SK-N-SH (cell line): ENCODE measurements at places on chromosomes 5 and 9.

GRCh38 chr9:25397746-25398145 is 280.5 kb downstream of the TUSC1 start:
- H3K36me3 ChIP-seq = no peaks in the 10 kb centered on the region
- DNase-seq = no peak
- no peak overlapping the region for H3K4me3 ChIP-seq
- H3K4me1 ChIP-seq = no peaks in the 10 kb centered on the region
- no peaks in the 10 kb centered on the region for H3K27me3 ChIP-seq

DNA sequence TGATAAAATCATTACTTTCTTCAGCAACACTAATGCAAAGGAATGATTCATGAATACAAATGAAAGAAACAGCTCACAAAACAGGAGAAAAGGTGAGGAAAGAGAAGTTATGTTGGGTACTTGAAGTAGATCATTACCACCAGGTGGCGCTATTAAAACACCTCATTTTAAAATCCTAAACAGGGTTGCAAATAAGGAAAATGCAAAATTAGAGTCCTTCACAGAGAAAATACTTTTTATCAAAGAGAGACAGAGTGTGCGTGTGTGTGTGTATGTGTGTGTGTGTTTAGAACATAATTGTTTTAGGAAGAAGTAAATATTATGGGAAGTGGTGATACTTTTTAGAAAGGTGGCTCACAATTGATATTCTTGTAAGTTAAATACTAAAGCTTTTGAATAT is 49.5 kb upstream of the CD180 start:
- no peak overlapping the region for H3K27ac ChIP-seq
- no peak overlapping the region for H3K4me3 ChIP-seq
- peak; percentile 34 for DNase-seq
- no peaks in the 10 kb centered on the region for H3K27me3 ChIP-seq
- no peaks in the 10 kb centered on the region for H3K36me3 ChIP-seq

DNA sequence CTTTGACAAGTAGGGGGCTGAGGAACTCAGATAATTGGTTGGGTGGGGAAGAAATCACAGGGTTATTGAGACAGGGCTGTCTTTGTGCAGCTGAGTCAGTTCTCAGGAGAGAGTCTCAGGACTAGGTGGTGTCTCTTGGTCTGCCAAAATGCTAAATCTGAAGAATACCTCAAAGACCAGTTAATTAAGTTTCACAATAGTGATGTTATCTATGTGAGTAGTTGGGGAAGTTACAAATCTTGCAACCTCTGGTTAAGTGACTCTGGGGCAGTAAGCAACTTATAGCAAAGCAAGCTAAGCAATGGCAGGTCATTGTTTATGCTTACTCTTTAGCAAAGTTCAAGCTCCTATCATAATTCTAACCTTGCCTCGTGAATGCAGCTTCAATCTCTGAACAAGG is 53.6 kb downstream of the GIN1 start:
- no peak overlapping the region for H3K27ac ChIP-seq
- H3K27me3 ChIP-seq = no peaks in the 10 kb centered on the region
- no peak for DNase-seq
- H3K4me1 ChIP-seq = no peaks in the 10 kb centered on the region

GRCh38 chr5:3029396-3029795 is 277.9 kb upstream of the IRX2 start:
- H3K4me1 ChIP-seq = no peaks in the 10 kb centered on the region
- no peaks in the 10 kb centered on the region for H3K36me3 ChIP-seq
- H3K27me3 ChIP-seq = no peaks in the 10 kb centered on the region; the same call in 1 of the 2 replicates
- no peak overlapping the region for H3K4me3 ChIP-seq
- no peak overlapping the region for H3K27ac ChIP-seq

DNA sequence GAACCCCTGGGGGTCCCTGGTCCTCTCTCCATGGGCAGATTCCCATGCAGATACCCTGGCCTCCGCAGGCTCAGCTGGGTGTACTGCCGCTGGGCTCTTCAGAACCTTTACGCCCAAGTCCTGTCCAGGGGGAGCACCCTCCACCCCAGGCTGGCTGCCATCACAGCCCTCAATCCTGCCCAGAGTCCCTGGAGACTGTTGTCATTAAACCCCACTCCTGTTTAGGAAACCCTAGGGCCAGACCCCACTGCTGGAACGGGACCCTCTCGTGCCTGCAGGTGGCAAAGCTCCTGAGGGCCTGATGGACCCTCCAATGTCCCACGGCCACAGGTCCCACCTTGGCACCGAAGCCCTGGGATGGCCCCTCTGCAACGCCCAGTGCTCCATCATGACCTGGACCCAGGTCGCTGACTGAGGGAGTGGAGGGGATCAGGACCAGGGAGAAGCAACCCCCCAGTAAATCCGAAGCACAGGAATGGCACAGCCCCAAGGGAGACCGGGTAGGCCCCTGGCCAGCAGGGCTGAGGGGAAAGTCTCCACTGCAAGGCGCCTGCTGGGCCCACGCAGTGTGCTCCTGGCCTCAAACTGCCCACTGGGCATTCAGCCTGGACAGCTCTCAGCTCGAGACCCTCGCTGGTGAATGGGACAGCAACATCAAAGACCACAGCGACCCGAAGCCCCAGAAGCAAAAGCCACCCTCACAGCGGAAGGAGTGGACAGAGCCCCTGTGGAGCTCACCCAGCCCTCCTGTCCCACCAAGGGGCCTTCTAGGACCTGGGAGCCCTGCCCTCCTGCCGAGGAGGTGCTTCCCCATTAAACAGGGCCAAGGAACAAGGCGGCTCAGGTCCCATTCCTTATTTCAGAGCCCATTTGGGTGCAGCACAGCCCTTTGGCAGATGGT is 8.3 kb downstream of the ZDHHC11B start:
- no peaks in the 10 kb centered on the region for H3K4me1 ChIP-seq
- no peaks in the 10 kb centered on the region for H3K27me3 ChIP-seq
- no peak overlapping the region for H3K4me3 ChIP-seq
- H3K27ac ChIP-seq = no peak overlapping the region
- no peaks in the 10 kb centered on the region for H3K36me3 ChIP-seq
- peak; percentile 38 for DNase-seq

DNA sequence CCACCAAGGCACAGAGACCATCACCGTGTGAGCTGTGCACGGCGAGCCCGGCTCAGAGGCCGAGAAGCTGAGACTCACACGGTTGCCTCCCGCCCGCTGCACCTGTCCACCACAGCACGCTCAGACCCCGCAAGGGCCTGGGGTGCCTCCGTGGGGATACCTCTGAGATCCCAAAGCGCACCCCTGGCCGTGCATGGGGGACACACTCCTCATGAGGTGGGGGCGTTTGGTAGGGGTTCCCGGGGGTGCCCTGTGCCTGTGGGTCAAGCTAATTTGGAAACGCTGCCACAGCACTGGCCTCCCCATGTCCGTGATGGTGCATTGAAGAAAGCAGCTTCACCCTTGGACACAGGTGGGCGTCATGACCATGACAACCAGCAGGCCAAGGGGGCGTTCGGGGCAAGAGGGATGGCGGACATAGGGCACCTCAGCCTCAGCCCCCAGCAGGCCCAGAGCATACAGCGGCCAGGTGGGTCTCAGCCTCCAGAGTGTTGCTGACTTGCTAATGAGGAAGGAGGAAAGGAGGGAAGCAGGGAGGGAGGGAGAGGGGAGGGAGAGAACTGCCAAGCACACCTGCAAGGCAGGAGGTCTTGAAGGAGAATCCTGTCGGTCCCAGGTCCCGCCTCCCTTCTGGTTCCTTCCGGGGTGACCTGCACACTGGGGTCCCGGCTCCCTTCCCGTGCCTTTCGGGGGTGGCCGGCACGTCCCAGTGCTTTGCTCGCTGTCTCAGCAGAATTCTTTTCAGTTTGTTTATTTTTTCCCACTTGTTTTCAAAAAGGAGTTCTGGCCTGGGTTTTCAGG is 34.7 kb downstream of the GLT6D1 start:
- no peaks in the 10 kb centered on the region for H3K4me1 ChIP-seq
- DNase-seq = peak; percentile 18

GRCh38 chr9:94584555-94584954 is 9.1 kb downstream of the FBP2 start:
- H3K4me1 ChIP-seq = no peaks in the 10 kb centered on the region; the same call in 1 of the 2 replicates
- H3K27ac ChIP-seq = no peak overlapping the region
- DNase-seq = no peak
- H3K27me3 ChIP-seq = no peaks in the 10 kb centered on the region
- no peak overlapping the region for H3K4me3 ChIP-seq

- no peak overlapping the region for H3K4me3 ChIP-seq
- no peaks in the 10 kb centered on the region for H3K27me3 ChIP-seq
- peak overlapping the region; percentile 65; the same call in 1 of the 2 replicates for H3K27ac ChIP-seq
Measured at GRCh38 chr9:95139126-95139525, 178.4 kb downstream of the FANCC start.

- H3K36me3 ChIP-seq = no peaks in the 10 kb centered on the region
- H3K4me1 ChIP-seq = no peaks in the 10 kb centered on the region
- H3K27ac ChIP-seq = no peak overlapping the region
- no peak overlapping the region for H3K4me3 ChIP-seq
Measured at GRCh38 chr5:168481330-168481788, 4.9 kb upstream of the RARS1 start.

GRCh38 chr5:40655138-40655537 is 24.6 kb upstream of the PTGER4 start:
- no peak for DNase-seq
- H3K36me3 ChIP-seq = no peaks in the 10 kb centered on the region
- no peak overlapping the region for H3K4me3 ChIP-seq

DNA sequence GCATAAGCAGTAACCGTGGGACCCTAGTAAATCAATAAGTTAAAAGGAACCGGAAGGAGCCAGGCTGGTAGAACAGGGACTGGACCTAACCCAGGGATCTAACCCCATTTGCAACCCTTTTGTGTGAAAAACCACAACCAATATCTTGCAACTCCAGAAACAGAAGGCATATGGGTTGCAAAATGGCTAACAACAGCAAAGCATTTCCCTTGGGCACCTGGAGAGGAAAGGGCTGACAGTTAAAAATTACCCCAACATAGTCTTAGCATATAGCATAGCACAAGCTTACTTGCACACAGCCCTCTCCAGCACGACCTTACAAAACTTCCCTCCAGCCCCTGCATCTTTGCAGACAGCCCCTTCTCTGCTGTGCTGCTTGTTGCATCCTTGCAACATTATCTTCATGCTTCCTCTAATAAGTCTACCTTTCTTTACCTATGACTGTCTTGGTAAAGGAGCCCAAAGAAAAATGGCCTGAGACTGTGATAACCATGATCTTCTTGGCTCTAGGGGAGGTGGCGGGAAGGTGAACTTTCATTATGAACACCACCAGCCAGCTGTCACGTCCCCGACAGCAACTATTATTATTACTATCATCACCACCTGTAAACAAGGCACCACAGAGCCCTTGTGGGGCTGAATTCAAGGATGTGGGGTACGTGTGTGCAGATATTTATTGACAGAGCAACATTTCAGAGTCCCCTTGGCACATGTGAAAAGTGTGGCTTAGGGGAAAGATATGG is 49.8 kb downstream of the PRRC1 start:
- H3K27me3 ChIP-seq = peaks cover 27% of the 10 kb centered on the region; the same call in 1 of the 2 replicates
- H3K4me1 ChIP-seq = no peaks in the 10 kb centered on the region
- H3K4me3 ChIP-seq = no peak overlapping the region
- DNase-seq = no peak
- H3K36me3 ChIP-seq = no peaks in the 10 kb centered on the region
- H3K27ac ChIP-seq = no peak overlapping the region

DNA sequence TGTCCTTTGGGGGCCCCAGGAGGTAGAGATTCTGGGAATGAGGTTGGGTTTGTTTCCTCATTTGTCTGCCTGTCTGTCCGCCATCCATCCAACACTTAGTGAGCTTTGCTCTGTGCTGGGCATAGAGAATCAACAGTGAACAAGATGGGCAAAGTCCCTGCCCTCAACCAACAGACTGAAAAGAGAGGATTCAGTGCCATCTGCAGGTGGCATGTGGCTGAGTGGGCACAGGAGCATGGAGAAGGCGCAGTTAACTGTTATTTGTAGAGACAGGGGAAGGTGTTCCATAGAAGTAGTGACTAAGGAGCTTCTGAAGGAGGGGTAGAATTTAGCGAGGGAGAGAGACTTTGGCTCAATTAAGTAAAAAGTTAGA is 23.1 kb downstream of the POLR1E start:
- no peak overlapping the region for H3K27ac ChIP-seq
- no peak for DNase-seq
- H3K27me3 ChIP-seq = no peaks in the 10 kb centered on the region
- H3K4me1 ChIP-seq = no peaks in the 10 kb centered on the region

DNA sequence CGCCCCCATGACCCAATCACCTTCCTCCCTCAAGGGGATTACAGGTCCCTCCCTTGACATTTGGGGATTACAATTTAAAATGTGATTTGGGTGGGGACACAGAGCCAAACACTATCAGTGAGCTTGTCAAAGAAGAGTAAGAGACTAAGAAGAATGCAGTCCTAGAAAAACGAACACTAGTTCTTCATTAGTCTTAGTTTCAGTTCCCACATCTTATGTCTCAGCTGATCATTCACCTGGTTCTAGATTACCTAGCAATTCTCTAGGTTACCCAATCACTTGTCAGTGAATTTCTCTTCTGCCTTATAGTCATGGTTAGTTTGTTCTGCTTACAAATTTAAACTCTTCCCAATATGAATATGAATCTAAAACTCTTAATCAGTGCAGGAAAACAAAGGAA is 251.5 kb downstream of the COX7C start:
- H3K27me3 ChIP-seq = no peaks in the 10 kb centered on the region
- H3K36me3 ChIP-seq = no peaks in the 10 kb centered on the region
- no peak overlapping the region for H3K4me3 ChIP-seq
